ENCODE measurements at places on chromosomes 12 and 14. TPM values are rescaled to one million over a fixed set of nuclear protein-coding genes. Genes with fewer than 3 reads are reported as not detected.

The PTPRO gene
- 0.57 TPM for total RNA-seq

The ACOT4 gene
- total RNA-seq, result 1.6 TPM

The PRR4 gene
- 2.7 TPM for total RNA-seq

The RERG gene
- 0.21 TPM for total RNA-seq

The RGS6 gene
- total RNA-seq, result 1.2 TPM

The CDK17 gene
- total RNA-seq, result 18.7 TPM

DNA sequence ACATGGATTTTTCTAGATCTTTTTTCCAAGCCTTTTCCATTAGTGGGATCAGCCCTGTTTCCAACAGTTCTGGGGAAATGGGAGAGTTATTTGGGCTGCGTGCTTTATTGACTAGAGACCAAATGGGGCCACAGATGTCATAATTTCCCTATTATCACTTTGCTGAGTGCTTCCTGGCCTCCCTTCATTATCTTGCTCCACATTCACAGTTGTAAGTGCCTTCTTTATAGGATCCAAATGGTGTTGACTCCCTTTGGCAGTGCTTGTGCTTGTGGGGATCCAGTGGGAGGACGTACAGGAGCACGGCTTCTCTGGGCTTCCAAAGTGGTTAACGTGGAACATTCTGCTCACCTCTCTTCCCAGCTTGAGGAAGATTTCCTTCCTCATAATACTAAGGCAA lies 141.0 kb upstream of the RMST start:
- no peak overlapping the region for H3K27ac ChIP-seq
- H3K4me3 ChIP-seq, result no peak overlapping the region
- no peaks in the 10 kb centered on the region for H3K36me3 ChIP-seq
- peaks cover 40% of the 10 kb centered on the region for H3K4me1 ChIP-seq

DNA sequence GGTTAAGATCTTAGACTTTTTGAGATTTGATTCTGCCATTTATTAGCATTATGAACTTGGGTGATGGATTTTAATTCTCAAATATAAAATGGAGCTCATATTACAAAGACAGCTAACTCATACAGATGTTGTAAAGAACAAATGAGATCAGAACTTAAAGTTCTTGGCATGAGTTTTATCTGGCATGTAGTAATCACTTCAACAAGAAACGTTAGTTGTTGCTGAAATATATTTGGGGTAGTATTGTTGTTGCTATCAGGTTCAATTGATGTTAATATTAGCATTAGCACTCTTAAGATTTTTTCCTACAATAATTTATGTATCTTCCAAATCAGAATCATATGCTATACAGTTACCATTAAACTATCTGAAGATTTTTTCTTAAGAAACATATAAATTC lies 71.0 kb downstream of the SLC6A15 start:
- no peak for DNase-seq
- no peaks in the 10 kb centered on the region for H3K27me3 ChIP-seq
- H3K36me3 ChIP-seq, result no peaks in the 10 kb centered on the region
- H3K4me1 ChIP-seq, result no peaks in the 10 kb centered on the region

- H3K36me3 ChIP-seq, result no peaks in the 10 kb centered on the region
- DNase-seq, result no peak
- no peaks in the 10 kb centered on the region for H3K27me3 ChIP-seq
- H3K27ac ChIP-seq, result no peak overlapping the region
- H3K4me1 ChIP-seq, result peaks cover 24% of the 10 kb centered on the region
These were observed 112.5 kb downstream of the MED13L start for GRCh38 chr12:116165036-116165425.

DNA sequence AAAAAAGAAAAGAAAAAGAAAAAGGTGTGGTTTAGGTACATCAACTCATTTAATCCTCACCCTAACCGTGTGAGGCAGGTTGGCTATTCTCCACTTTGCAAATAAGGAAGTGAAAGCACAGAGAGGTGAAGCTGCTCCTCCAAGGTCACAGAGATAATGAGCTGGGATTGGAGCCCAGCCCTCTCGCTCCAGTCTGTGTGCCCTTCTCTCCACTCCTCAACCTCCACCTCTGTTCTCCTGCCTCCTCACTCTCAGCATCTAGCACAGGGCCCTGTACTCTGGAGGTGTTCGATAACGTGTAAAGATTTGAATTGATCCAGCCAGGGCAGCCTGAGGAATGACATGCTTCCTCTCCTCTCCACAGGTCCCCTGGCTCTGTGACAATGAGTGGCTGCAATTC lies 502.3 kb downstream of the TMEM132D start:
- peaks cover 13% of the 10 kb centered on the region for H3K27me3 ChIP-seq
- H3K4me1 ChIP-seq, result no peaks in the 10 kb centered on the region
- no peak overlapping the region for H3K4me3 ChIP-seq
- no peak overlapping the region for H3K27ac ChIP-seq

DNA sequence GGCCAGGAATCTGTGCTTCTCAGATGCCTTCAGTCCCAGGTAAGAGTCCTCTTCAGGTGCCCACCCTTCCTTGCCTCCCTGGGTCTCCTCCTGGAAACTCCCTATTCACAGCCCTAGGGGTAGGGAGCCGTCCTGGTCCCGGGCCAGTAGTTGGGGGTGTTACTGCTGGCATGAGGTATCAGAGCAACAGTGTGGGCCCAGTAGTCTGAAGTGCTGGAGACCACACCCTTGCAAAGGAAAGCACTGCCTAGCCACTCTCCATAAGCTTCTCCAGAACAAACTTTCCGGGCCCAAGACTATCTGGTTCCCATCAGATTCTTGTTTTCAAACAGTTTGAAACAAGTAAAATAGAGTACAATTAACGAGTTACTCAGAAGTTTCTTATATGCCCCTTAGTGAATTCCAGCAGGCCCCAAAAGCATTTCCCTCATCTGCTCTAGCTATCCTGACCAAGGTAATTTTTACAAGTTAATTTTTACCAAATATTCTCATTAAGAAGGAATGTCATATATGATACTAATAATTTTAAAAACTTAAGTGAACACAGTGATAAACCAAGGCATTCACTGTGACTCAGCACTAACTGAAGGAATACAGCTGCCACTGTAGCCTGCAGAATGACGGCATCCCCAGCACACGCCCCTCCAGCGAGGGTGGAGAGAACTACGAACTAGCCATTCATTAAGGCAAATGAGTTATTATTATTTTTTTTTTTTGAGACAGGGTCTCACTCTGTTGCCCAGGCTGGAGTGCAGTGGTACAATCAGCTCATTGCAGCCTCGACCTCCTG lies 49.4 kb downstream of the MOK start:
- no peaks in the 10 kb centered on the region for H3K36me3 ChIP-seq
- no peaks in the 10 kb centered on the region for H3K27me3 ChIP-seq
- DNase-seq, result no peak
- no peak overlapping the region for H3K27ac ChIP-seq

DNA sequence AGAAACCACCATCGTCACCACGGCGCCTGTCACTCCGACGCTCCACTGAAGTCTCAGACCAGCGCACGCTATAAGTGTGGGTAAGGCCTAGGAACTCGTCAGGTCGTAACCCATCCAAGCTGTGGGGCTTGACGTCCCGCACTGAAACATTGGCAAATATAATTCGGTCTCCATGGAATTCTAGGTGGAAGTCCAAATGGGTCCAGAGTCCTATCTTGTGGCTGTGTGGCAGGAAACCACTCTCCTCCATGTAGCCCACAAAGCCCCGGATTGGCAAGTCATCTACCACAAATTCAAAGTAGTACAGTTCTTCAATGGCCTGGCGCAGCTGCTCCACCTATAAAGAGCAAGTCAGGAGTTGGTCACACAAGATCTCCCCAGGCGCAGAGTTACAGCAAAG lies 2.3 kb downstream of the TM9SF1 start:
- peaks cover 16% of the 10 kb centered on the region for H3K36me3 ChIP-seq
- no peak overlapping the region for H3K27ac ChIP-seq
- H3K27me3 ChIP-seq, result no peaks in the 10 kb centered on the region
- H3K4me1 ChIP-seq, result peaks cover 23% of the 10 kb centered on the region
- H3K4me3 ChIP-seq, result no peak overlapping the region

DNA sequence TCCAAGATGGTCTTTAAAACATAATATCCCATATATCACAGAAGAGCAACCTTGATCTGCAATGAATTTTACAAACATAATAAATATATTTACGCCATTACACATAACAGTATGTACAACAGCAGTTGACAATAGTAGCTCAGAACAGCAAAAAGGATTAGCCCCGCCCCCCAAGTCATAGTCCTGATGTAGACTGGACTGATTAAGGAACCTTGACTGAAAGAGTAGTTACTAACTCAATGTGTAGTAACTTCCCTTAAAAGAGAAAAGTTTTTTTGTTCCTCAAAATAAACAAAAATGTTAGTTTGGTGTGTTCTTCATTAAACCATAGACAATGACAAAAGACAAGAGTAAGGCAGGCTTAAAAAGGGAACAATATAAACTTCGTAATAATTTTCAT lies 44.5 kb downstream of the GTF2A1 start:
- DNase-seq, result no peak
- no peak overlapping the region for H3K27ac ChIP-seq
- peaks cover 14% of the 10 kb centered on the region for H3K36me3 ChIP-seq
- H3K4me3 ChIP-seq, result no peak overlapping the region
- no peaks in the 10 kb centered on the region for H3K27me3 ChIP-seq

Measured in WTC11 (cell line).